ENCODE measurements at places on chromosomes 1 and 21.
A peak's percentile ranks its signal among the peaks of the same experiment; 100 is the strongest.

GRCh38 chr1:170791941-170792340, 128.0 kb downstream of the PRRX1 start:
- DNase-seq = no peak

DNA sequence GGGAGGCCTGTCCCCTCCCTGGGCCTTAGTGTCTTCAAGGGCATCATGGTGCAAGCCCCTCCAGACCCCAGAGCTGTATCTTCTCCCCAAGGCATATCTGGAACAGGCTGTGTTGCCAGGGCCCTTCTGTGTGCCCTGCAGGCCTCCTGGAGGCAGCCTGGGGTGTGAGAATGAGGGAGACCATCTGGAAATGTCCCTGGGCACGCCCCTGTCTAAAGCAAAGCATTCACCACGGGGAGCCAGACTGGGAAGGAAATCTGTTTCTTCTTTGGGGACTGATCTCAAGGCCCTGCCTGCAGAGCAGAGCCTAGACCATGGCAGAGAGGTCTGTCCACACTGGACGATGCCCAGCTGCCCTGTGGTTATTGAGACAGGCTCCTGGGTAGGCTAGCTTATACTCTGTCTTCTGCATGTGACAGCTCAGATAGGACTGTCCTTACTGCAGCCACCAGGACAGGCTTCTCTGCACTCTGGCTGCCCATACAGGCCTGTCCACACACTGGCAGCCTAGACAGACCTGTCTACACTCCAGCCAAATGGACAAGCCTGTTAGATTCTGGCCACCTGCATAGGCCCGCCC, 24.6 kb downstream of the PODN start:
- no peak for DNase-seq

GRCh38 chr1:84385347-84385746, 12.9 kb upstream of the DNASE2B start:
- DNase-seq = no peak

GRCh38 chr1:47434051-47434842, 3.6 kb upstream of the FOXD2 start:
- DNase-seq = peak; percentile 15

DNA sequence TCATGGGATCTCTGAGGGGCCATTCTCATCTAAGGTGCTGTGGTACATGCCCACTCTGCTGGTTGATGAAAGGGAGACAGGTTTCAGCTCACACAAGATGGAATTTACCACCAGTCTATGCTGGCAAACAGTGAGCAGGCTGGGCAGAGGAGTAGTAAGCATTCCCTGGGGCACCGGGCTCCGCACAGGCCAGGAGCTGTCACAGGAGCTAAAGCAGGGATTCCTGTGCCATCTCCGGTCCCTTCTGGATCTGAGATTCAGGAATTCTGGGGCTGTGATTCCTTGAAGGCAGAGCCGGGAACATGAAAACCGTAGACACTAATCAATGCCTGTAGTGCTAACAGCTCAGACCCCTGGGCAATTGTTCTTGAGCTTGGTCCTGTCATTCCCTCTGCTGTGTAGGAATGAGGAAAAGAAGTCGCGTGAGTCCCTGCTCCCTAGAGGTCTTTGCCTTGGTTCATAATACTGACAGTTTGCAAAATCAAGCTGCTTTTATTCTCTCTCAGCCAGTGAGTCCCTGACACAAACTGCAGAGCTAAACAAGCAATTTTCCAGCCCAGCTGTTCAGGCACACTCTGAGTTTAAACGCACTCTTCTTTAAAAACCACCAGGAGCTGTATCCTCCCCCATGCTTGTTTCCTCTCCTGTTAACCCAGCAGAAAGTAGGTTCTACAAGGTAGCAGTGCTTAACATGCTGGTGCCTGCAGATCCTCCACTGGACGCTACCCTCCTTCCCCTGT, 52.5 kb downstream of the MDM4 start:
- no peak for DNase-seq

DNA sequence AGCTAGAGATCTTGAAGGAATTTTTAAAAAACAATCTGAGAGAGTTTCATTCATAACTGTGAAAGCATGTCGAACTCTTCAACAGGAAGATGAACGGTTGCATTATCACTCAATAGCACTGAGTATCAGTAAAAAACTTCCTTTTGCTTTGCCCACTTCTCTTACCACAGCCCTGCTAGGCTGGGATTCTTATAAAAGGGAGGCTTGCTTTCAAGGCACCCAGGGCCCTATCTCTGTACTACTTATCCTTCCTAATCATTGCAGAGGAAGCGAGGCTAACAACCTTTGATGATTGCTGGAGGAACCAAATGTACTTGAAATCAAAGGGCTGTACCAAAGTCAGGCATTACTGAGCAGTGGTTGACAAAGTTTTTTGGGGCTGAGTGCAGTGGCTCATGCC, 71.2 kb downstream of the SNRPE start:
- DNase-seq = no peak

DNA sequence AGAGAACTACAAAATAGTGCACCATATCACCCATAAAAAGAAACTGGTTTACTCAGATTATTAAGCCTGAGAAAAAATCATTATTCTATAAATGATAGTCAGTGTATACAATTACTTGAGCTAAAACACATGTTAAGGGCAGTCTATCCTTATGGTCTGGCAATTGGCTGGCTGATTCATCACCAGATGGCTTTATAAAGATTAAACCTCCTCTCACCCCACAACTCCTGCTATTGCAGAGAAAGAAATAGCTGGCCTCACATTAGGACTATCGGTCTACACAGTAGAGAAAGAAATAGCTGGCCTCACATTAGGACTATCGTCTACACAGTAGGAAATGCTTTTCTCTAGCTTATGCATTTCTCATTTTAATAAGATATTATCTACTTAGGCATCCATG, 21.2 kb downstream of the CEP170 start:
- no peak for DNase-seq

DNA sequence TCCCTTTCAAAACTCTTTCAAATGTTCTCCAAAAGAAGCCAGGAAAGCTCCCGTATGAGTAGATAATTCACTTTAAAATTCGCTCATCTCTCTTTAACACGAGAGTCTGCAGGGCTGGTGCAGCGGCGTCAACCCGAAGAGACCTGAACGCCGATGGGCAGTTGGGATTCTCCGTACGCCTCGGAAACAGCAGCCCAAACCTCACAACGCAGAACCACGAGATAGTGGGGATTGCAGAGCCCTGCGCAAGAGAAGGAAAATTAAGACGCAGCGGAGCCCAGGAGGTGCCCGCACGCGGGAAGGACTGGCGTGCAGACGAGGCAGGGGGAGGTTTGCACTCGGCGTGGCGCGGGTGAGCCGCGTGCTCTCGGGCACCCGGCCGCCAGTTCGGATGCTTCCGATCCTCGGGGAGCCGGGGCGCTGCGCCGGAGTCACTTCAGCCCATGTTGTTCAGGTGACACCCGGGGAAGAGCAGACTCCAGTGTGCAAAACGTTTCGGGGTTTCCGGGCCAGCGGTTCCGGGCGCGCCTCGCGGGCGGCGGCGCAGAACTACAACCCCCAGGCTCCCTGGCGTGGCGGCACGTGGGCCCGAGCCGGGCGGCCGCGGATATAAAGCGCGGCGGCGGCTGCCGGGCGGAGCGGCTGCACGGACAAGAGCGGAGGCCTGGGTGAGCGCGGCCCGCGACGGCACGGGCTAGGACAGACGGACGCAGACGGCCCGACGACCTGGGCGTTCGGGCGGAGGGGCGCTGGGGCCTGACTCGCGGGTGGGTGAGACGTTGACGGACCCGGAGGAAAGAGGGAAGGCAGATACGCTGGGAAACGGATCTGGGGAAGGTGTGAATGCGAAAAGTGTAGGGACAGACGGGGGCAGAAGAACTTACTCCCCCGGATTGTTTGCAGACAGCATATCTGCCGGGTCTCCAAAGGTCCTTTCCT, at the start of gene NPL:
Gene NPL (plus strand): TSS at position 636 of the 939 bp plus-strand sequence. CDS start 4,599 bp downstream, outside the sequence.
- DNase-seq = peak; percentile 37

GRCh38 chr1:36988741-36989193, 45.5 kb downstream of the GRIK3 start:
- DNase-seq = peak; percentile 37

Measured in substantia nigra (tissue), 51 donors.